ENCODE measurements at places on chromosomes 4 and X.
A peak's percentile ranks its signal among the peaks of the same experiment; 100 is the strongest.

GRCh38 chrX:72576141-72576894 lies 3.7 kb upstream of the HDAC8 start:
- DNase-seq, result peak; percentile 42

GRCh38 chrX:135302269-135302873 lies 6.9 kb upstream of the ETDC start:
- no peak for DNase-seq

GRCh38 chrX:23670528-23670927 lies 3.2 kb downstream of the PRDX4 start:
- no peak for DNase-seq

DNA sequence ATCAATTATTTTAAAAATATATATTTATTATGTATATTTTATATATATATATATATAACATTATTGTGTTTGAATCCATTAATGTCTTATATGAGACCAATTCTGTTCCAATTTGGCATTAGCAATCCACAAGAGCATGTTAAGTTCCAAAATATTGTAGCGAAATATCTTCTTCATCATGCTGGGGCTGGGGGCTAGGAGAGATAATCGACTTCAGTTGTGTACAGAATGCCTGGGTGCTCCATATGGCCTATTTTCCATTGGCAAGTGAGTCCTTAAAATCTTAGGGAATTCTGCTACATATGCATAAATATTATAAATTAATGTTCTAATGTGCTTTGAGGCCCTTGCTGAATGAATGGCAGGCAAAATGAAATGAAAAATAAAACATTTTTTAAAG lies 117.7 kb downstream of the PCDH7 start:
- DNase-seq, result no peak

DNA sequence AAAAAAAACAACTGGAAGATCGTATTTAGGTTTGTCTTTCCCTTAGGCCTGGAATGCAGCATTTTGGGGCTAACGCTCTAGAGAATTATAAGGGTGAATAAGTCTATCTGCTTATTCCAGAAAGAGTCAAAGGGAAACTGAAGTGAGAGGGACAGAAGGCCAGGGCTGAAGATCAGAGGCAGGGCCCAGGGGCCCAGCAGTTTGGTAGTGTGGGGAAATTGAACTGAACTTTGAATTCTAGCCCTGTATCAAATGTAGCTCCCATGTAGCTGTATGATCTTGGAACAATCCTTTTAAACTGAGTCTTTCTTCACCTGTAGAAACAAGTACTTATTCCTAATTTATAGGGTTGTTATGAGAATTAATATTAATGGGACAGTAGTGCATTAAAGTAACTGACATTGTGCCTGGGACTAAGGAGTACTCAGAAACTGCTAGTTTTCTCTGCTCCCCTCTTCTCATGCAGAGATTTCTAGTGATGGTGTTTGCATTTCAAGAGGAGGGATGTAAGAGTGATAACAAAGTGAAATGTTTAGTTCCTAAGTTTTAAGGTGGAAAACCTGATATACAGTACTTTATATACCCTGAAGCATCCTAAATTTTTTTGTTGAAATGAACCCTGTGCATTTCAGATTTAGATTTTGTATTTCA lies 30.4 kb downstream of the STOX2 start:
- no peak for DNase-seq

DNA sequence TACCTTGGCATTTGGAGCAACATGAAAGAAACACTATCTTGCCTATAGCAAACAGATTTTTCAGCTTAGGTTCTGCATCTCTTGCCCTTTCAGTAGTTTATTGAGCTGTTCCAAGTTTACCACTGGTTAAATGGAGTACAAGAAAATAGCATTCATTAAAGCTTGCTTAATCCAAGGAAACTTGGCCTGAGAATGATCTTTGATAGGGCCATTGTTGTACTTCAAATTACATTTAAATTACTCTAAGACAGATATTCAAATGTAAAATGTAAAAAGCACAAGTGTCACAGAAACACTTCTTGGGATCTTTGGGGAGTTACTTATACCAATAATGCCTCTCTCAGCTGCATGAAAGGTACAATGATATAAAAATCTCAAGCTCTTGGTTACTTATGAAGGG lies 609.0 kb upstream of the HTR2C start:
- no peak for DNase-seq

GRCh38 chrX:18065956-18066355 lies 154.7 kb downstream of the BEND2 start:
- no peak for DNase-seq

- DNase-seq, result peak; percentile 28
Measured at GRCh38 chr4:121192480-121192879, 28.4 kb upstream of the TNIP3 start.

DNA sequence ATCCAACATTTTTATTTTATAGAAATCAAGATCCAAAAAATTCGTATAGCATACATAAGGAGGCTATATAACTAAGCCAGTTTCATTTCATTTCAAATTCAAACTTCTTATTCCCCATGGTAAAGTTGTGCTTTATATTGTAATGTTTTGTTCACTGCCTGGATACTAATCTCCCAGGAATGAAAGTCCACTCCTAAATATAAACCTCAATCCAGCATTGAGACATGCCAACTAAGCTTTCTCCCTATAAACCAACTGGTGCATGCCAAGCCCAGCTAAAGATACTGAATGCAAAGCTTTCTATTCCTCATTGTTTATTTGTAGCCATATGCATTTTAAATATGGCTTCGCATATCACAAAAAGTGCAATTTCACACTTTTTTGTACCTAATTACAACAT lies 63.8 kb upstream of the INPP4B start:
- no peak for DNase-seq

DNA sequence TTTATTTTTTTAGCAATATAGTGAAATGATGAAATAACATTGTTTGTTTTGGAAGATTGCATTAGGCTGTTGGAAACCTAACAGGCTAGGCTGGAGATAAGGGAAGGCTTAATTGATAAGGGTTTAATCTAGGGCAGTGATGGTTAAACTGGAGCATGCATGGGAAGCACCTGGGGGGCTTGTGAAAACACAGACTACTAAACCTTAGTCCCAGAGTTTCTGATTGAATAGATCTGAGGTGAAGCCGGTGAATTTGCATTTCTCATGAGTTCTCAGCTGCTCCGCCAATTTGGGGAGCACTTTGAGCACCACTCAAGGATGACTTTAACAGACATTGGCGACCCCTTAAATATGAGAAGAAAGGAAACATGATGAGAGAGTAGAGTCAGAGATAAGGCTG lies 11.5 kb downstream of the STK26 start:
- no peak for DNase-seq

- DNase-seq, result no peak
Measured at GRCh38 chrX:64977830-64978229, 1.6 kb upstream of the ZC4H2 start.

- peak; percentile 59 for DNase-seq
Measured at GRCh38 chr4:2011583-2011982, 2.8 kb upstream of the NELFA start.

- no peak for DNase-seq
Measured at GRCh38 chrX:47796433-47796906, 40.2 kb upstream of the ZNF81 start.

GRCh38 chrX:17633546-17633945 lies 103.7 kb upstream of the SCML1 start:
- DNase-seq, result no peak

- no peak for DNase-seq
Measured at GRCh38 chr4:9704551-9705332, 76.7 kb upstream of the DRD5 start.

DNA sequence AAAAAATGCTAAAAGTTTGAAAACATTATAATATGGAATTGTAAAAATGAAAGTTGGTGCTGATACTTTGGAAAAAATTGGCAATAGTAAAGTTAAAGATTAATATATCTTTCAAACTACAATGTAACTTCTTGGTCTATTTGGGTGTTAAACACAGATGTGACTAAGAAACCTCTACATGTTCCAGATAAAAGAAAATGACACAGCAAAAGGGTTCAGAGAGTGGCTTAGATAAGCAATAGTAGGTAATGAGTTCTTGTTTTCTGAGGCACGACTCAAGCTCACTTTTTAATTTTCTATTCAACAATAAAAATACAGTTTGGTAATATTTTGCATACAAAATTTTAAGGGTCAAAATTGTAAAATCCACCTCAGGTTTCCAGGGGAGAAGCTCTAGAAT lies 292.7 kb downstream of the GALNTL6 start:
- no peak for DNase-seq

- no peak for DNase-seq
Measured at GRCh38 chrX:68658530-68658929, 11.1 kb downstream of the STARD8 start.
